AG10803 (cell line): ENCODE measurements at places on chromosomes 1 and 21.

DNA sequence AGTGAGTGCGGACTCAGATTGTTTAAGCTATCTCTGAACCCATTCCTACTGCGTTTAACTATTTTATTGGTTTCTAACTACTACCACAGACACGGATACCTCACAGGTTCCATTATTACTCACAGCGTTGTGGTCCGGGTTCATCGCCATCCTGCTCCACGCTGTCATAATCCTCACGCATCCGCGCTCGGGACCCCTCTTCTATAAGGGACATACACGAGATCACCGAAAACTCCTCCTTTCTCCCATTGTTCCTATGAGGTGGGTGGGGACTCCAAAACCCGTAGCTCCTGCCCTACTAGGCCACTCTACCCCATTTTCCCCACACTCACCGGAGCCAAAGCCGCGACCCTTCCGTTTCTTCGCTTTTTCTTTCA, 610 bp downstream of the RBM8A start:
- no peak for DNase-seq

DNA sequence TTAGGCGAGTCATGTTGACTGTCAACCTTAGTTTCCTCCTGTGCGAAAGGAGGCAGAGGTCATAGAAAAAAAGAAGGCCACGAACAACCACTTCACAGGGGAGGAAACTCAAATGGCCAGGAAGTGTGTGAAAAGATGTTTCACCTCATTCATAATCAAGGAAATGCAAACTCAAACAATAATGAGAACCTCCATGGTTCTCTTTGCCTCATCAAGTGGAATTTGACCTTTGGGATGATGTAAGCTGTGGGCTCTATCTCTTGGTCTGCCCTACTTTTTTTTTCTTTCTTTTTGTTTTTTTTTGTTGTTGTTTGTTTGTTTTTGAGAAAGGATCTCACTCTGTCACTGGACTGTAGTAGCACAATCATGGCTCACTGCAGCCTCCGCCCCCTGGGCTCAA, 55.9 kb upstream of the GRHL3 start:
- DNase-seq: no peak

- peak; percentile 99 for DNase-seq
Measured at GRCh38 chr1:206674745-206675175, 9.9 kb upstream of the MAPKAPK2 start.

- peak; percentile 80 for DNase-seq
Measured at GRCh38 chr1:178037510-178038253, 56.2 kb upstream of the RASAL2 start.

GRCh38 chr1:147641695-147642592, 28.4 kb downstream of the ACP6 start:
- DNase-seq: peak; percentile 41

GRCh38 chr1:40929155-40929554, 50.3 kb upstream of the CTPS1 start:
- DNase-seq: no peak

DNA sequence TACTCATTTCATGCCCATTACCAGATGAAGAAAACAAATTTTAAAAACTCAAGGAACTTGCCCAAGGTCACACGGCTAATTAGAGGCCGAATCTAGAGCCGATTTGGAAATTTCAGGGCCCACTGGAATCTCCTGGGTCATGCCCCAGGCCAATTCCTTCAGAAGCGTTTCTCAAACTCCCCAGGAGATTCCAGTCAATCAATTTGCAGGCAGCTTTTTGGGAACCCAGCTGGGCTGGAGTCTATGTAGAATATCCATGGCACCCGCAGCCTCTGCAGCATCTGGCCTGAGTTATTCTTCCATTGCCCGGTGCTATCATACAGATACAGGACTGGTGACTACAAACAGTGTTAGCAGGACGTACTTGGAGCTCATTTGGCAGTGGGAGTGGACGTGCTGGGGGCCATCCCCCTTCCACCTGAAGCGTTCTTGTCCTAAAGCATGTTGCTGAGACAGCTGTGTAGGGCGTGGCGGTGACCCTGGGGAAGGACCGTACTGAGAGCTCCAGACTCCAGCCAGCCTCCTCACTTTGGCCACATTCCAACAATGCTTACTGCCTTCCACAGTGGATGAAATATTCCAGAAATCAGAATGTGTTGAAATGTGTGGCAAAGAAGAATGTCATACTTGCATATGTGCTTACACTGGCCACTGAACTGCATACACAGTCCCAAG, 38.3 kb downstream of the ABCG1 start:
- peak; percentile 16 for DNase-seq

DNA sequence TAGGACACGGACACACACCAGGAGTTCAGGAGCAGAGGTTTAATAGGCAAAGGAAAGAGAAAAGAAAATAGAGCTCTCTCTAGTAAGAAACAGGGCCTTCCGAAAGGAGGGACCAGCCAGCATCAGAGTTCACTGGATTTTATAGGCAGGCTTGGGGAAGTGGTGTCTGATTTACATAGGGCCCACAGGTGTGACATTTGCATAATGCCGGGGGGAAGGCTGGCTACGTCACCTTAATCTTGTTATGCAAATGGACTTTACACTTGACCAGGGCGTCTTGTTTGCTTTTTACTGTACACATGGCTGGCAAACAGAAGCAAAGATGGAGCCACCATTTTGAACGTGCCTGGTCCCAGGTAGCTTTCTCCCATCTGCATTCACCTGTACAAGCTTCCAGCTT, at the start of gene OR14A16:
OR14A16 (minus strand) TSS at position 97 of the 400 bp plus-strand sequence. CDS start 8,390 bp downstream, outside the sequence.
- DNase-seq: no peak

DNA sequence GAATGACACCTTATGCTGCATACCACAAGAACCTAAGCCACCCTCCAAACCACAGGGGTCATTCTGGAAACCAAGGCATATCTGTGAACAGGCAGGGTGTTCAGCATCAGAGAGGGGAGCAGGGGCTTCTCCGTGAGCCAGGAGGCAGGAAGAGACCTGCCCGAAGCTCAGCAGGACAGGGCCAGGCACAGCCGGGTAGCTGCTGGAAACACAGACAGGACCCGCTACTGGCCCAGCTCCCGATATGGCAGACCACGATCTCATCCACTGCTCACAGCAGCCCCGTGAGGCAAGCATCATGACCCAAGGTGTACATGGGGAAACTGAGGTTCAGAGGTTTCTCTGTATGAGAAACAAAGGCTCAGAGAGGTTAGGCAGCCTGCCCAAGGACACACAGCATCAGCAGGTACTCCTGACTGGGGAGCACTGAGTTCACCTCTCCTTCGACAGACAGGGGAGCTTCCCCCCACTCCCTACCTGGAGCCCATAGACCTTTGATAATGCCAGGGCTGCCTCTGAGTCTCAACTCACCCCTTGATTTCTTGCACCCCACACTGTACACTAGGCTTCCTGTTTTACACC, 317.7 kb downstream of the MATN1 start:
- DNase-seq: no peak

GRCh38 chr1:39544327-39544726, 32.3 kb downstream of the PABPC4 start:
- DNase-seq: no peak

- no peak for DNase-seq
Measured at GRCh38 chr1:5962265-5963105, 29.7 kb downstream of the NPHP4 start.

DNA sequence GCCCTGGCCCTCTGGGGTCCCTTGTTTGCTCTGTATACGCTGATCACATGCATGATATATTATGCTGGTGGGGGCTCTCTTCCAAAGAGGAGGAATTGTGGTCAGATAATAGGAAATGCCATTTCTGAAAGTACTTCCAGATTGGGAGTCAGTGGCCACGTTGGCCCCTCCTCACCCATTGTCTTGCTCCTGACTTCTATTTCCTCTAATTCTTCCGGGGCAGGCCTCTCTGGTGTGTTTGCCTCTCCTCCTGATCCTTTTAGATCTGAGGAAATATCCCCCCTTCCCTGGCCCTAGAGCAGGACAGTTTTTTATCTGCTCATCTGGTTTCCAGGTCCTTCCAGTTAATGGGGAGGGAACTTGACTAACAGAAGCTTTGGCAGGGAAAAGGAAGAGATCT, 2.9 kb downstream of the VANGL2 start:
- no peak for DNase-seq

DNA sequence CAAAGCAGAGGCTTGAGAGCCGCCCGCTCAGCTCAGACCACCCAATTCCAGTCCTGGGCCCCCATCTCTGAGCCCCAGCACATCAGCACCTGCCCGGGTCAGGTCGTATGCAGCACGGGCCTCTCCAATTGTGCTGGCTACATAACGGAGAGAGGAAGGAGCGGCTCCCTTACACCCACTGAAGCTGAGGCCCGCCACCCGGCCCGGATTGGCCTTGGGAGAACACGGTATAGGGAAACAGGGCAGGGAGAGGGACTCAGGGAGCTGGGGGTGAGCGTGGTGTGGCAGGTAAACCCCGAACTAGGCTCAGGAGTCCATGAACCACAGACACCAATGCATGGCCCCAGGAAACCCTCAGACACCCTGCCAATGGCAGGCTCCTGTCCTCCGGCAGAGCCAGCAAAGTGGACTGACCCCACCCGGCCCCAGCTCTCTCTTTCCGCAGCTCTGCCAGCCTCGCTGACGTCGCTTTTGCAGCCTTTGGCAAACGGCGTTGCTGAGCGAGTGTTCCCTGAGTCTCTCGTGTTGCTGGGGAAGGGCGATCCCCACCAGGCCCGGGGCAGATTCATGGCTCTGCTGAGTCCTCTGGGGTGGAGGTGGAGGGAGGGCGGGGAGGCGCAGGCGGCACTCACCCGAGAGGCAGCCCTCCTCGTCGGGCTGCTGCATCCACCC, 16.5 kb downstream of the MEGF6 start:
- DNase-seq: no peak

DNA sequence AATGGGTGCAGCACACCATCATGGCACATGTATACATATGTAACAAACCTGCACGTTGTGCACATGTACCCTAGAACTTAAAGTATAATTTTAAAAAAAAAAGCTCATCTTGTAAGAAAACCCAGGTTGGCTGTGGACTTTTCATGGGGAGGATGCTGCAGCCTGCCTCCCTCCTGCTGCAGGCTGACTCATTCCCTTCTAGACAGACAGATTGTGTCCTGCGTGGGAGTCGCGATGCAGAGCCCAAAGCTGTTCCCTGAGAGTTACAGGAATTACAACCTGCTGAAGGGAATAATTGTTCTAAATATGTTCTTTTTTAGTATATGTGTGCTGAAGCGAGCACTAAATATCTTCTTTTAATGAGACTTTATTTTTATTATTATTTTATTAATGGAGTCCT, 93.2 kb downstream of the TBX19 start:
- no peak for DNase-seq
